ENCODE measurements at places on chromosomes 5 and 9.

DNA sequence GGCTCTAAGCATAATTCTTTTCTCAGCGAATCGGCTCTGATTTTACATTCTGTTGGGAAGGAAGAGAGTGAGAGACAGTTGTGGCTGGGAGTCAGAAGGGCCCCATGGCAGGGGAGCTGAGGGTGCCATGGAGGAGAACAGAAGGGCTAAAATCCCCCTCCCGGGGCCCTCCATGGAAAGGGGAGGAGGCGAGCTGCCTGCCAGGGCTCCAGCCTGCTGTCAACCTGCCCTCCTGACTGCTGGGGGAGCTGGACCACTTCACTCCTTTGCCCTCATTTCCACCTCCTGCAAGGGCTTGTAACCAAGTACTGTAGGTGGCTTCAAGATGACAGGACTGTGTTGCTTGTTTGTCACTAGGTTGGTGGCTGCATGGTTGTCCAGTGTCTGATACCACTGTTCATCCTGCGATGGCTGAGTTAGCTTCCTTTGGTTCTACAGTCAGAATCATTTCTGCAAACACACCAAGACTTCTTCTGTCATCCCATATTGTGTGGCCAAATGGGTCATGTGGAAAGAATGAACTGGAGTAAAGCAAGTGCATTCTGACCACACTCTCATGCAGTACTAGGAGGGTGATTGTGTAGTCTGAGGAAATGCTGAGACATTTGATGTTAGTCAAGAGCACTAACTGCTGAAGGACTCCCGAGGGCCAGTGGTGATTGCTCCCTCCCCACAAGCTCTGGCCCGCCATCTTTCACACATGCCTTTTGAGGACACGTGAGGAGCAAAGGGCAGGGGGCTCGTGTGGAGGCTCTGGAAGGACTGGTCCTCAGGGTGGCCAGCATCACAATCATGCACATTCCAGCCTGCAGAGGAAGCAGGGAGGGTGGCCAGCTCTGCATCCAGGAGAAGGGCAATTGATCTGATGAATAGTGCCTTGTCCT is 307.2 kb downstream of the GADD45G start:
- DNase-seq = no peak

DNA sequence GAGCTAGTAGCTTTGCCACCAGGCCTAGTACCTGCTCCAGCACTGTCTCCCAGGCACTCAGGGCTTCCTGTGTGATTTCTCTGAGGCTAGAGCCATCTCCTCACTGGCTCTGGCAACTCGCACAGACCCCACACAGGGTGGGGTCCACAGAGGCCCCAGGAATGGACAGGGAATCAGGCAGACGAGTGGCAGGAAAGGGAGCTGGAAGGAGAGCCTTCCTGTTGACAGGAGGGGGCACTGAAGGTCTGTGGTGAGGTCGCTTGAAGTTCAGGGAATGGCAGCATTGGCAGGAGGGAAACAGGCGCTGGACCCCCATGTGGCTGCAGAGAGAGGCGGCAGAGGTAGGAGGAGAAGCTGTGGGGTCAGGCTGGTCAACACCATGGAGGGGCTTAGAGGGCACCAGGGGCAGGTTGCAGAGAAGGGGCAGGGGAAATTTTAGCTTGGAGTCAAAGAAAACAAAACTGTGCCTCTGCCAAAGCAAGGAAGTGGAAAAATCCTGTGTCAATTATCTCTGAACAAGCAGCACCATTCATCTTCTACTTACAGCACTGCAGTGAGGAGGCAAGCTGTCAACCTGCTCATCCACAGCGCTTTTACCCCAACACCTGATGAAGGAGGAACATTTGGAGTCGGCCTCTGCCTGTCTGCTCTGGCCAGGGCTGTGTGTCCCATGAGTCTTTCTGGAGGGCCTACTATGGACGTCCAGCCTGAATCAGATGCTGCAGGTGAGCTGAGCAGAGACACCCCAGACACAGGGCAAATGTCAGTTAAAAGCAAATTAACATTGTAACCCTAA is 270.2 kb downstream of the FSTL4 start:
- no peak for DNase-seq

DNA sequence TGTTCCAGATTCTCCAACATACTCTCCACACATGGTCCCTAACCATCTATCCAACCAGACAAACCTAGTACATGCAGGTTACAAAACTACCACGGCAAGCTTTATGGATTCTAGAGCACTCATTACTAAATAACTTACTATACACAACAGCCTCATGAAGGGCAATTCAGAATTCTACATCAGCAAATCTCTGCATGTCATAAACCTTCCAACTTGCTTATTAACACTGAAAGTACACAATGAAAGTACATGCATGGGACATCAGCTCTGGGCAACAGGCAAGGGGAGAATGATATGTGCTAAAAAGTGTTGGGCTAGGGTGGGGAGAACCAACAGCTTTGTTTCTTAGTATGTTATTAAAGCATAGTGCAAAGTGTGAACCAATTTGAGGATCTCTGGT is 70.4 kb downstream of the TLE1 start:
- DNase-seq = no peak

- no peak for DNase-seq
These were observed at the start of gene OTP for GRCh38 chr5:77637998-77638762. OTP (minus strand) TSS chr5:77638713; CDS start chr5:77638549, 164 bp downstream.

DNA sequence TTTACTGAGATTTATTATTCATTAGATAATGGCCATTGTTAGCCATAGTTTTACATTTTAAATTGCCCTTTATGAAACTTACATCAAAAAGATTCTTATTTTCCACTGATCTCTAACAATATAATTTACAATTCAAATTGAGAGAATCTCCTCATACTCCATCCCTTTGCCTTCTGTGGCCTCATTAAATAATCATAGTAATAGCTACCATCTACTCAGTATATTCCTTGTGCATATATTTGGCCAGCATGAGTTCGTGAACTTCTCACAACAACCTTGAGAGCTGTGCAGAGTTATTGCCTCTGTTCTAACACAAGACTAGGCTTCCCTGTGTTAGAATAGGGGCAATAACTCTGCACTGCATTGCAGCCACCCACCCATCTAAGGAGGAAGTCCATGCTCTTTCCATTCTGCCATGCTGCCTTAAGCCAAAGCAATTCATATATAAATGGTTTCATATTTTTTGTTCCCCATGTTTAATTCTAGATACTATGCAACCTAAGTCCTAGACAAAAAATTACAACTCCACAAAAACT is 99.1 kb downstream of the ADAMTSL1 start:
- DNase-seq = no peak

DNA sequence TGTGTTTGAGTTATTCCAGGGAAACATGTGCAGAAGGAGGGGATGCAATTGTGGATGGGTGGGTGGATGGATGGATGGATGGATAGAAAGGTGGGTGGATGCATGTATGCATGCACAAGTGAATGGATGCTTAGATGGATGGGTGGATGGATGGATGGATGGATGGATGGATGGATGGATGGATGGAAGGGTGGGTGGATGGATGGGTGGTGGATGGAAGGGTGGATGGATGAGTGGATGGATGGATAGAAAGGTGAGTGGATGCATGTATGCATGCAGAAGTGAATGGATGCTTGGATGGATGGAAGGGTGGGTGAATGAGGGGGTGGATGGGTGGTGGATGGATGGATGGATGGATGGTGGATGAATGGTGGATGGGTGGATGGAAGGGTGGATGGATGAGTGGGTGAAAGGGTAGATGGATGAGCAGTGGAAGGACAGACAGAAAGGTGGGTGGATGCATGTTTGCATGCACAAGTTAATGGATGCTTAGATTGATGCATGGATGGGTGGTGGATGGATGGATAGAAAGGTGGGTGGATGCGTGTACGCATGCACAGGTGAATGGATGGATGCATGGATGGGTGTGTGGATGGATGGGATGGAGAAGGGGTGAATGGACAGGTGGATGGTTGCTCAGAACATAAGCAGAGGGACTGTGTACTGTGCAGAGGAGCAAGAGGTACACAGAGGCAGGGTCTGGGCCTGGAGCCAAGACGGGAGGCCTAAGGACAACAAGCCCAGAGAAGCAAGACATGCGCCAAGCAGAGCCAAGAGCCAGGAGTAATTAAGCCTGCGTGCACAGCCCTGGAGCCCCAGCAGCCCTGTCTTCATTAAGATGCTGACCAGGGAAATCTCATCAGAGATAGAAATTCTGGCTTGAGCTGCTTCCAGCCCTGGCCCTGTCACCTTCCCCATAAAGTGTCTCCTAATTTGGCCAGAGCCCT is 84.6 kb upstream of the PPP1R26 start:
- no peak for DNase-seq

DNA sequence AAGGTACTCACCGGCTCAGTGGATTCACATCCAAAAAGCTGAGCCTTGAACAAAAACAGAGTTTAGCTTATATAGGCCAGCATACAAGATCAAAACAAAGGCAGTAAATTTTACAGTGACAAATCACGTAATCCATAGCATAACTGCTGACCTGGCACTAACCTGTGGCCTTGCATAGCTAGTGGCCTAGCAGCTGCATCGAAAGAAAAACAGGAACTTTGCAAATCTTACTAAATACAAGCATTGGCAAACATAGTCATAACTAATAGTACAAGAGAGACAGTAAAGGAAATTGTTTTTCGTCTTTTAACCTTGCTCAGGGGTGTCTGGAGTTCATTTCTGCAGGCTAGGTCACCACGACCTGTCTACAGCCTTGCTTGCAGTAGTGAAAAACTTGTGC is 4.8 kb downstream of the HSDL2 start:
- peak; percentile 84 for DNase-seq

GRCh38 chr9:120882935-120883607 is 6.1 kb upstream of the PHF19 start:
- DNase-seq = no peak

- no peak for DNase-seq
These were observed 125.1 kb downstream of the NPR3 start for GRCh38 chr5:32836176-32836575.

DNA sequence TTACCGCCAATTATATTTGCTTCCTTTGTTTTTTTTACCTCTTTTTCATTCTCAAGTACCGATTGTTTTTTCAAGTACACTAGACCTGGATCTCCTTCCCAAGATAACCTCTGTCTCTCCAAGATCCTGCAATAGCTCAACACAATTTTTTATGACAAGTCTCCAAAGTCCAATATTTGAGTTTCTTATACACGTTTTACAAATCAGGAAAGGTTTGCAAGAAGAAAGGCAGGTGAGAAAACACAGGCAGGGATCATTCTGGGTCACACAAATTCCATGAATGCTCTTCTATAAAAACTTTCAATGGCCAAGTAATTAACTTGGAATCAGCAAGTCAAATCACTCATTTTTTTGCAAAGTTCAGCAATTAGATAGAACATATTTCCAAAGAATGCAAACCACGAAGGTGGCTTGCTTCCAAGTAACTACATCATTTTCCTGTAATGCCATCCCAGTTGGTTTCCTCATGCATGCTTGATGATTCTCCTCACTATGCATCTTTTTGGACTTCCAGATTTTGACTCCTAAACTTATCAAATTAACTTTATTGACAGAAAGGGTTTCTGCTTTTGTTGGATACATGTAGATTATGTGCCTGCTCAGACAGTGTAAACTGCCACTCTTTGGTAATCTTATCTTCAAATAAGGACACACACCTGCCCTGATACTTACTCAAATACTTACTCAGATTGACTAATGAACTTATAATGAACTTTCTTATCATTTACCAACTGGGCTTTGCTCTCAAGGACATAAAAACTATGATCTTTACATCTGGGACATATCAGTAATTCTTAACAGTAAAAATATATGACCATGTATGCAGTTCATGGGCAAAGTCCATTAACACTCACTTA is 24.7 kb upstream of the IFNE start:
- DNase-seq = no peak

DNA sequence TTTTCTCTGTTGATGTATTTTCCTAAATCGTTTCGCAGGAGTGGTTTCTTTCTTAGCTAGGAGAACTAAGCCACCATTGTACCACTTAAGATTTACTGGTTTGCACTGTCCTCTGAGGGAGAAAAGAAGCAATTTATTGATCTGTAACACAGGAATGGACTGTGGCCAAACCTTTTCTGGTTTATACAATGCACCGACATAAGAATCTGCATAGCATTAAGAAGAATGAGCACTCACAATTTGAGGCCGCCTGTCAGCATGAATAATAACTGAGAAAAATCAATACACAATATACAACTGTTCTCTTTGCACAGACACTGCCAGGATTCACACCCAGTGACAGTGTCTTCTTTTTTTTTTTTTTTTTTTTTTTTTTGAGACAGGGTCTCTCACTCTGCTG is 168.6 kb upstream of the DMRT1 start:
- DNase-seq = no peak

GRCh38 chr5:75610201-75610600 is 1.1 kb upstream of the ANKDD1B start:
- DNase-seq = no peak

DNA sequence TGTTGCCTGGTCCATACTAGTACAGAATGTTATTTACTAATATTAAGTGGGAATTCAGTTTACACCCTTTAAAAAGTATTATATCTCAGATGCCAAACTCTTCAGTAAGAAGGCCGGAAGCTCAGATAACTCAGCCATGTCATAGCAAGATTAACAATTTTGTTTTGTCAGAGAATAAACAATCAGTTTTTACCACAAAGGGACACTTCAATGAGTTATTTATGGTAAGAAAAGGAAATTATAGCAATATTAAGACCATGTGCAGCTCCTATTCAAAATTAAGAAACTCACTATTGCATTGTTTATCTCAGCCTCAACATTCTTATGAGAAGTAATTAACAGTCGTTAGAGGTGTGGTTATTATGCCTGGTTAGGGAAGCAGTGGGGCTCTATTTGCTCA is 13.1 kb upstream of the ARL15 start:
- DNase-seq = no peak

GRCh38 chr5:134902071-134902801 is 2.7 kb upstream of the PCBD2 start:
- DNase-seq = peak; percentile 69

DNA sequence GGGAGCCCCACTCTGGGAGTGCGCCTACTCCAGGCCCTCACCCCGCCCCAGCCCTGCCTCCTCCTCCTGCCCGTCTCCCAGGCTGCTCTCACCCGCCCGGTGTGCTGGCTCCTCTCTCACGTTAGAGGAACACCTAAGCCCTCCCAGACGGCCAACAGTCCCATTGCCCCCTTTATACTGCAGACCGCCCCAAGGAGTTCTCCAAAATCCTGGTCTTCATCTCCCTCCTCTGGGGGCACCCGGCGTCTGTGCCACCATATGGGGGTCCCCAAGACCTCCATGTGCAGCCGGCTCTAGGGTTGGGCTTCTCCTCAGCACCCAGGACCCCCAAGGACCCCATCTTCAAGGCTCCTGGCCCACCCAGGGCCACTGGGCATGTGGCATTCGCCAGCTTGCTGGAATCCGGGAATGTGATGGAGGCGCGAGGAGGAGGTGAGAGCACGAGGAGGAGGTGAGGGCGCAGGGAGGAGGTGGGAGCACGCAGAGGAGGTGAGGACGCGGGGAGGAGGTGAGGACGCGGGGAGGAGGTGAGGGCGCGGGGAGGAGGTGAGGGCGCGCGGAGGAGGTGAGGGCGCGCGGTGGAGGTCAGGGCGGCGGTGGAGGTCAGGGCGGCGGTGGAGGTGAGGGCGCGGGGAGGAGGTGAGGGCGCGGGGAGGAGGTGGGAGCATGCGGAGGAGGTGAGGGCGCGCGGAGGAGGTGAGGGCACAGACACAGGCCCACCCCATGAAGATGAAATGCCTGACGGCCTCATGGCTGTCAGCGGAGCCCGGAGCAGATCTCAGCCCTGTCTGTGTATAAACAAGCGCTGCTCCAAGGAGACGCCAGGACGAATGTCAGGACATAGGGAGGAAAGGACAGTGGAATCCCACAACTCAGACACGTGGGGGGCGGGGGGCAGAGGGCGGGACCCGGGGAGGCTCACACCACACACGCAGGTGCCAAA is 41.2 kb downstream of the EXD3 start:
- DNase-seq = no peak

GRCh38 chr5:153797484-153797883 is 241.2 kb downstream of the FAM114A2 start:
- DNase-seq = no peak

All from inflammatory macrophage treated with lipopolysaccharide for 4 hours (primary cell).